ENCODE measurements at places on chromosomes 4 and X.

DNA sequence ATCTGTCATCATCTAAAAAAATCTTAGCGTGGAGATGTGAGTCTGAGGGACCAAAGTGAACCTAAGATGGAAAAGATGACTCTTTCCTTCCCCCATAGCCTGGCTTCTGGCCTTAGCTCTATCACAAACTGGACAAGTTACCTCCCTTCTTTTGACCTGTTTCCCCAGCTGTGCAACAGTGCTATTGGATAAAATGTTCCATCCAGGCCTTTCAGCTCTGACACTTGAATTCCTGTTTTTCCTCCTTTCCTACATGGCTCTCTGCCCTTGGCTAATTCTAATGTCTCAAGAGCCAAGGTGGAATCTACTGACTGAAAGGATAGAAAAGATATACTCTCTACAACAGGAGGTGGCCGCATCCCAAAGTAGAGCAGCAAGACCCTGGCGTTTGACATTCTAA is 84.5 kb upstream of the ARHGEF9 start:
- DNase-seq, result no peak

- peak; percentile 1 for DNase-seq
These were observed 27.4 kb upstream of the TMPRSS11B start for GRCh38 chr4:68272860-68273259.

GRCh38 chr4:19675172-19675811 is 576.4 kb upstream of the SLIT2 start:
- no peak for DNase-seq

- peak; percentile 89 for DNase-seq
These were observed 5.2 kb downstream of the APBB2 start for GRCh38 chr4:41209187-41209586.

GRCh38 chr4:25827897-25828296 is 34.9 kb downstream of the SEL1L3 start:
- no peak for DNase-seq

GRCh38 chr4:74770226-74770910 is 24.0 kb downstream of the BTC start:
- no peak for DNase-seq

GRCh38 chr4:138200236-138200590 is 41.9 kb downstream of the SLC7A11 start:
- no peak for DNase-seq

- no peak for DNase-seq
These were observed 81.3 kb upstream of the TMEM33 start for GRCh38 chr4:41853973-41854372.

- no peak for DNase-seq
These were observed 93.7 kb downstream of the CLNK start for GRCh38 chr4:10590896-10591295.

DNA sequence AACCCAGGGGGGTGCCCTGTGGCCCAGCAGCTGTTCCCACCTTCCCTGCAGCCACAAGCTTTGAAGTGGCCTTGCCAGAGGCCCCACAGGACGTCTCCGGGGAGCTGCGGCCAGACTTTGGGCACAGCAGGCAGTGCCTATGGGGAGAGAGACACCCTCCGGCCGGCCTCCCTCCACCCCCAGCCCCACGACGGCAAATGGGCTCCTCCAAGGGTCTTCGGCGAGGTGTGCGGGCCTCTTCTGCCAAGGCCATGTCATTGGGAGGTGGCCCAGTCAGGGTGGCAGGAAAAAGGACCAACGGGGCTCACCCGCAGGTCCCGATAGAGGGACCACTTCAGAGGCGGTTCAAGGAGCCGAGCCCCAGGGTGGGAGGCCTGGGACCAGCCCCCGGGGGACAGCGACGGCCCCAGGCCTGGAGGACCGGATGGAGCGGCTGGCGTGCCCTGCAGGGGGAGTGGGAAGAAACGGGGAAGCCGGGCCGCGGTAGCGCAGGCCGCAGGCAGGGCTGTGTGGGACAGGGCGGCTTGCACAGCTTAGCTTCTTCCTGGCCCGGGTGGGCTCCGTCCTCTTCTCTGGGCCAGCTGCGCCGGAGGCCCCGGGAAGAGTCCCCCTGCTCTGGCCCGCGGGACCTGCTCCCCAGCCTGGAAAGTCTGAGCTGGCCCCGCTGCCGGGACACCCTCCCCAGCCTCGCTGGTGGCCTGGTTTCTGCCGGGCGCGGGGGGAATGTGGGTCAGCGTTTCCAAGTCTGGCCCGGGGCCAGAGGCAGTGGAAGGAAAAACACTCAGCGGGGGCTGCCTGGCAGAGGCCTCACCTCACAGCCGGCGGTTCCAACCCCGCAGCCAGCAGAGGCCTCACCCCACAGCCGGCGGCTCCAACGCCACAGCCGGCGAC is 21.9 kb upstream of the SPON2 start:
- no peak for DNase-seq

GRCh38 chr4:109648266-109648996 is 54.8 kb downstream of the CASP6 start:
- no peak for DNase-seq

- no peak for DNase-seq
These were observed 617.7 kb downstream of the MID1IP1 start for GRCh38 chrX:39418731-39419638.

GRCh38 chr4:100414016-100414790 is 103.6 kb downstream of the EMCN start:
- no peak for DNase-seq

- DNase-seq, result no peak
These were observed 237.4 kb downstream of the DCLK2 start for GRCh38 chr4:150315691-150316090.

DNA sequence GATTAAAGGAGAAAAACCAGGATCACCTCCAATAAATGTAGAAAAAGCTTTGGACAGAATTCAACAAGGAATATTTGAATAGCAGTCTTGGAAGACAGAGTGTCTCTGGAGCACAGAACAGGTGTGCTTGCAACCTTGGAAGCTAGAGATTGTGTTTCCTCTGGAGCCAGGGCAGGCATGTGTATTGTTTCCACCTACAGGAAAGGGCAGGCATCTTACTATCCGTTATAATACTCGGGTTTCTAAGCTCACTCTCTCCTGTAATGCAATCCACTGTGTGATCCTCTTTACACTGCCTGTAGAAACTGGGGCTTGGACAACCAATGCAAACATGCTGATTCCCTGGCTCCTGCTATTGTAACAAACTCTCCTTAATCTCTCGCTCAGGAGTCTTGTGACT is 14.4 kb downstream of the CCDC110 start:
- DNase-seq, result no peak

DNA sequence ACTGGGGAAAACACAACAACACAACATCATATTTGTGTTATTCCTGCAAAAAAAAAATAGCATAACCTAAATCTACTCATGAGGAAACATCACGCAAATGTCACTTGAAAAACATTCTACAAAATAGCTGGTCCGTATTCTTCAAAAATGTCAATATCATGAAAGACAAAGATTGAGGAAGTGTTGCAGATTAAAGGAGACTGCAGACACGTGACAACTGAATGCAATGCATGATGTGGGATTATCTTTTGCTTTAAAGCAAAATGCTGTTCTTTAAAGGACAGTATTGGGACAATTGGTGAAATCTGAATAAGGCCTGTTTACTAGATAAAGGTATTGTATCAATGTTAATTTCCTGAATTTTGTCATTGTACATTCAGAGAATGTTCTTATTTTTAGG is 157.7 kb downstream of the SMIM20 start:
- DNase-seq, result no peak

GRCh38 chr4:182015893-182016292 is 227.3 kb upstream of the TENM3 start:
- no peak for DNase-seq

DNA sequence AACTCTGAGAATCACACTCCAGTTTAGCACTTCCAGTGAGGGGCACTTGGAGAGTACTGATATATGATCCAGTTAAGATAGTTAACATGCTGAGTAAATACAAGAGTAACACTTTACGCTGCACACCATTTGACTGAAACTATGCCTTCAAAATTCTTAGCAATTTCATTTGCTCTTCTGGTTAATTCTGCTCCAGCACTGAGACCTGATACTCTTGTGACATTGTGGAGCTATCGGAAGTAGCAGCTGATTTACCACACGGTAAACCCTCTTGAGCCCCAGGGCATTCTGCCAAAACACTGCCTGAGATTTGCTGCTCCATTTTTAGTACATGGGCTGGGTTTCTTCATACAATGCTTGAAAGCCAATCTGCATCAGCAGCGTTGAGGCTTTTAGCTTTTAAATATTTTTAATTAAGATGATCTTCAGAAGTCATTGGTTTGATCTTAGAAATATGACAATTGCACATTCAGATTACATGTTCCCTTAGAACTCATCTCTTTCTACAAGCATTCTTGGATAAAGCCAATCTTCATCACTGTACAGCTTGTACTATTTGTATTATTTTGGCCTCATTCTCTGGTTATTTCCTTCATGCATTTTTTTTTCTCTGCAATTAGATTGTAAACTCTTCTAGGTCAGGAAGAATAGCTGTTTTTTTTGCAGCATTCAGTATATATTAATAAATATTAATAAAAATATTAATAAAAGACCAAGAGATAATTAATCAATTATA is 67.8 kb upstream of the ETNPPL start:
- DNase-seq, result peak; percentile 19
